ENCODE measurements at places on chromosomes 7 and 10. TPM values are rescaled to one million over a fixed set of nuclear protein-coding genes. Genes with fewer than 3 reads are reported as not detected.

Gene NUPR2
- total RNA-seq = not detected

DNA sequence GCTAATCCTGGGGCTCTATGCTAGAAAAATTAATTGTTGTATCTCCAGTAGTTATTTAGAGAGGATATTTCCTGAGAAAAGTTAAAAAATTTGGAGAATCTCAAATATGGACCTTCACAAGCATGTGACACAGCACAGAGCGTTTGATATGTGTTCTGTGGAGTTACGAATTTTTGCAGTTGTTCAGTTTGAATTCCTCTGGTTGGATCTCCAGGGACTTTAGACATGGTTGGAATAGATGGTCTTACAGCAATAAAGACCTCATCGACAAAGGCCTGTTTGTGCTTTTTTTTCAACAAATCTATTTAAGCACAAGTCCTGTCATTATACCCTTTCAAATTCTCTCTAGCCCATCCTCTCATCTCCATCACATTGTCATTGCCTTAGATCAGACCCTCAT, 138.0 kb downstream of the TES start:
- no peak for ATAC-seq
- peaks cover 9% of the 10 kb centered on the region for H3K4me1 ChIP-seq
- H3K27me3 ChIP-seq = no peaks in the 10 kb centered on the region
- H3K27ac ChIP-seq = no peak overlapping the region
- no peak overlapping the region for H3K4me3 ChIP-seq

GRCh38 chr7:56074371-56074791, 10.3 kb downstream of the SUMF2 start:
- H3K36me3 ChIP-seq = no peaks in the 10 kb centered on the region
- H3K4me1 ChIP-seq = peaks cover 19% of the 10 kb centered on the region
- no peak overlapping the region for H3K4me3 ChIP-seq
- ATAC-seq = peak; percentile 93

Gene PRSS37
- not detected for total RNA-seq

Gene CYP2C8
- total RNA-seq = not detected

All from gastroesophageal sphincter (tissue), 4 donors.